Stimulated activated CD4-positive, alpha-beta T cell treated with anti-CD3 and anti-CD28 coated beads, TNF-alpha, amount 100 ng/mL, for 24 hours (primary cell): ENCODE measurements at places on chromosomes 5 and 9.

- DNase-seq = no peak
Measured at GRCh38 chr5:74370168-74370567, 270.4 kb downstream of the ENC1 start.

DNA sequence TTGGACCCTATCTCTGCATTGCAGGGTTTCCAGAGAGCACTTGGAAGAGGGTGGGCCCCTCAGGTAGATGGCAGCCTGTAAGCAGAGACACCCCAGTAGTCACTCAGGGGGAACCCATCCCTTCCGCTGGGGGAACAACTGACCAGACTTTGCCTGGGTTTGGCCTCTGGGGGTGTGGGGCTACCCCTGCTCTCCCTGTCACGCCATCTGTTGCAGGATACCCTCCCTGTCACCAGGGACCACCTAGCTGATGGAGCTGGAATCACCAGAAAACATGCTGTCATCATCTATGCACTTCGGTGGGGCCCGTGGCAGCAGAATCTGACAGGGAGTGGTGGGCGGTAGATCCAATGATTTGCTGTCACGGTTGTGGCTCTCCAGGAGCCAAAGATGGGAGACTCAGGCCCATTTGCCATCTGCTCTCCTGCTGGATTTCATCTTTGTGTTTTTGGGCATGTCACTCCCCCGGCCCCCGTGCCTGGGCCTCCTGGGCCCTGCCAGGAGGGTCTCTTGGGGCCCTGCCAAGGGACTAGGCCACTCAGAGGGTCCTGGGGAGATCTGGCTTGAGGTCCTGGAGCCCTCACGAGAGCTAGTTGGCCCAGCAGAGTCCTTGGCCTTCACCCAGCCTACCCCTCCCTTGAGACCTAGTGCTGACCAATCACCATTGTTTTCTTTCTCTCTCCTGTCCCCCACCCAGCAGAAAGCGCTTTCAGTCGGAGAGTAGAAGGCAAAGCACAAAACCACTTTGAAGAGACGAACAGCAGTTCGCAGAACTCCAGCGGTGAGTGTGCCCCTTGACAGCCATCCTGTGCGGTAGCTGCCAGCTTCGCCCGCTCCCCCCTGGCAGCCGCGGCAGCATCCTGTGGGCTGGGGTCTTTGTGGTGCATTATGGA lies 45.9 kb downstream of the AMBP start:
- DNase-seq = no peak

- DNase-seq = no peak
Measured at GRCh38 chr5:150066901-150067396, 19.4 kb downstream of the CSF1R start.

GRCh38 chr9:76227156-76227555 lies 167.1 kb downstream of the RFK start:
- no peak for DNase-seq

DNA sequence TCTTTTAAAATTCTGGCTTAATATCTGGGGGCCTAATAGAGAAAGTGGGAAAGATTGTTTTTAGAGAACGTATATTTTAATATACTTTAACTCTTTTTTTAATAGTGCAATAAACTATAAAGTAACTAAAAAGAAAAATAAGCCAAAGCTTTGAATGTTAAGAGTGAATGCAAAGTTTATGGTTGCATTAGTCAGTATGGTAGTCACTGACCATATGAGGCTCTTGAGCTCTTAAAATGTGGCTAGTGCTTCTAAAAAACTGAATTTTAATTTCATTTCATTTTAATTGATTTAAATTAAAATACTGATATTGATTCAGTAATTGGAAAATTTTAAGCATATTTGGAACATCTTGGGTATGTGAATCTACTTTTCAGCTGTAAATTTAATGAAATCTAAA lies 310.7 kb downstream of the PJA2 start:
- no peak for DNase-seq

DNA sequence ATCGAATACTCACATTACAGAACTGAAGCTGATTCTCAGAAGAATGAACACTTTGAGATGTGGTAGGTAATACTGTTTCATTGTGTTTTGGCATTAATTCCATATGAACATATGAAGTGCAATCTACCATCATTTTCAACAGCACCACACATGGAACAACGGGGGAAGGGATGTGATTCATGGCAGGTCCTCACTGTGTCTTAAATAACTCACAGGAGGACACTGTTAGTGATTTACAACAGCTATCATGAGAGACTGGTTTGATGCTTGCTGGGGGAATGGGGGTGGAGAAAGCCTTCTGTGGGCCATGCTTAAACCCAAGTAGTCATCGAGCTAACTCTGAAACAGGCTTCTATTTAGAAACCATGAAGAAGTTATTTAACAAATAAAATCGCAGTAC lies 232.9 kb downstream of the SPOCK1 start:
- DNase-seq = no peak

DNA sequence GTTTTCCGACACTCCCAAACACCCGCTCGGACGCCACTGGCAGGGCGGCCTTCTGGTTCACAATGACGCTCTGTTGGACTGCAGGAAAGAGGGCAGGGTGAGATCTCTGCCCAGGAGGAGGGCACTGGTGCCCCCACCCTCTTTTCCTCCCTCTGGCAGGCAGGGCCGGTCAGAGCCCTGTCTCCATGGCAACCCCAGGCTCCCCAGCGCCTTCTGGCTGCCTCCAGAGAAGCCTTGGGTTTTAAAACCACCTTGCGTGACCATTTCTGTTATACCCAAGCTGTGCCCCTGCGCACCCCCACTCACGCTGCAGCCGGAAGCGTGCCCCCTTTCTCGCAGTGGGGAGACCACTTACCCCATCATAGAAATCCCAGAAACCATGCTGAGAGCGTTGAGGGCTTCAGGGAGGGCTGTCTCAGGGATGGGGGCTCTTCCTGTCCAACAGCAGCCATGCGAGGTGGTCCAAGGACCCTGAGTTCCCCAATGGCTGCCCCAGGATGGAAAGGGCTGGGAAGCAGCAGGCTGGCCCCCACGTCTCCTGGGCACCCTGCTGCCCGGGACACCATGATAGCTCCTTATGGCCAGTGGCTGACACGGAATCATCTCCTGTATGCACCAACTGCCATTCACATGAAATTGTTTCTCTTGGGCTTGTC lies 7.3 kb downstream of the C9orf50 start:
- DNase-seq = no peak

DNA sequence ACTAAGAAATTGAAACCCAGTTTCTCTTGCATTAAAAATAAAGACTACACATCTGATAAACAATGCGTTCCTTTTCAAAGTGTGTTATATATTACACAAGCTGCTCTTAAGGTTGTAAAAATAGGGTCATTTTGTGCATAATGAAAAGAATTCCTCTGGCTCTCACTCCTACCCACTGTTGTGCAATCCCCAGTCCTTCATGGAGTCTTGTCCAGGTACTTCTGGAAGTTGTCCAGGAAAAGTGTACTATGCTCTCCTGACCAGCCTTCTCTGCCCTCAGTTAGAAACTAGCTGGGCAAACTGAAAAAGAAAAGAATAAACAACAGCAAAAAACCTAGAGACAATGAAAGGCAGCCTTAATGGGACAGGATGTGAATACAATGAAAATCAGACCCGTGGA lies 345.5 kb upstream of the PAPPA start:
- DNase-seq = no peak

GRCh38 chr9:1747417-1747967 lies 267.7 kb upstream of the SMARCA2 start:
- no peak for DNase-seq

- DNase-seq = no peak
Measured at GRCh38 chr9:136424750-136425362, 14.4 kb downstream of the PMPCA start.

DNA sequence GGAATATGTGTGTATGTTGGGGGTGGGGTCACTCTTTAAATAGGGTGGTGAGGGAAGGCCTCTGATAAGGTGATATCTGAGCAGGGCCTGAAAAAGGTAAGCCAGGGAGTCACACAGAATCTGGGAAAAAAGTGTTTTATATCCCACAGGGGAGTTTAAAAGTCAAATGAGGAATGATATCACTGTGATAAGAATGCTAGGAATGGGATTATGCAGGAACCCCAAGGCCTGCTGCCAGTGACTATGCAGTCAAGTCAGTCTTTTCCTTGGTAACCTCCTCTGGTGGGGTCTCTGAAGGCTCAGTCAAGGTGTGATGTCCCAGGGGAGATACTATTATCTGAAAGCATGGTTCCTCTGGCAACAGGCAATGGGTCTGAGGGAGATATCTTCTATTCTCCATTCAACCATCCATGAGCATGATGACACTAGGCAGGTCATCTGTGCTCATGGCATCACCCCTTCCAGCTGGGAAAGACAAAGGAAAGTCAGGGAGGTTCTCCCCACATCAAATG lies 53.5 kb downstream of the GRIA1 start:
- no peak for DNase-seq

DNA sequence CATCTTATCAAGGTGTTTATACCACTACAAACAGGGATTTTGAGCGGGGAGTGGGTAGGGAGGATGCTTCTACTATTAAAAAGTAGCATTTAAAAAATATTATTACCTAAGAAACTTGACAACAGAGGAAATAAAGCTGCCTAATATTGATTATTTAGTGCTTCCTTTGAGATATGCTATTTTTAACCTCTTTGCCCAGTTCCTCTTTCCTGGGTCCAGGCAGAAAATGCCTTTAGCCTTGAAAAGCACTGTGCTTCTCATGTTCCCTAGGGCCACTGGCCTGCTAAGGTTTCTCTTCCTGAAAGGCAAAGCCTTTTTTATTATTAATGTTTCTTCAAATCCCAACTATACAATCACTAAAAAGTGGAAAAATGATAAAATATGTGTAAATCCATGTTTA lies 217.2 kb upstream of the HAPLN1 start:
- no peak for DNase-seq

GRCh38 chr5:137470111-137470920 lies 28.8 kb downstream of the SPOCK1 start:
- no peak for DNase-seq
